ENCODE measurements at places on chromosomes 16 and 17.

- no peak for DNase-seq
Measured at GRCh38 chr16:19446886-19447285, 29.2 kb downstream of the TMC5 start.

GRCh38 chr16:26269673-26270072, 577.9 kb downstream of the HS3ST4 start:
- DNase-seq = no peak

- peak; percentile 67 for DNase-seq
Measured at GRCh38 chr16:71882505-71883167, 1.3 kb downstream of the ZNF821 start.

DNA sequence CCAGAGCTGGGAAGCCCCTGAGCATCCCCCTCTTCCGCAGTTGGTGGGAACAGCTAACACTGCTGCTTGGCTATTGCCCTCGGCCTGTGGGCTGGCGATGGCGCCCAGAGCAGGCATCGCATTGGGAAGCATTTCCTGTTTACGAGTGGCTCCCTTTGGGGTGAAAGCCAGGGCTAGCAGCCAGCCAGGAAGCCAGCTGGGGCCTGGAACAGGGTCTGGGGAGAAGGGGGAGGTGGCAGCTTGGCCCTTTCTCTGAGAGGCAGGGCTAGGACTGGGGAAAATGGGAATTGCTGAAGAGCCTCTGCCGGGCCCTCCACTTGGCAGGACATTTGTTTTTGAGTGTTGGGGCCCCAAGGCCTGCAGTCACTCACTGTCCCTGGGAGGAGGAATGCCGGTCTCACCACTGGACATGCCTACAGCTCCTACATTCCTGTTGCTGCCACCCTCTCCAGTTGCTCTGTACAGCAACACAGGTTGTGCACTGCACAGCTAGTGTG, 2.4 kb upstream of the MTSS2 start:
- DNase-seq = no peak

- no peak for DNase-seq
Measured at GRCh38 chr17:82787081-82787848, 35.4 kb downstream of the TBCD start.

GRCh38 chr17:6334386-6334785, 100.5 kb downstream of the AIPL1 start:
- no peak for DNase-seq

GRCh38 chr16:49485663-49486062, 112.1 kb downstream of the C16orf78 start:
- DNase-seq = no peak

- no peak for DNase-seq
Measured at GRCh38 chr17:16934836-16935235, 37.1 kb downstream of the TNFRSF13B start.

GRCh38 chr16:87391324-87391949, 699 bp upstream of the MAP1LC3B start:
- no peak for DNase-seq

DNA sequence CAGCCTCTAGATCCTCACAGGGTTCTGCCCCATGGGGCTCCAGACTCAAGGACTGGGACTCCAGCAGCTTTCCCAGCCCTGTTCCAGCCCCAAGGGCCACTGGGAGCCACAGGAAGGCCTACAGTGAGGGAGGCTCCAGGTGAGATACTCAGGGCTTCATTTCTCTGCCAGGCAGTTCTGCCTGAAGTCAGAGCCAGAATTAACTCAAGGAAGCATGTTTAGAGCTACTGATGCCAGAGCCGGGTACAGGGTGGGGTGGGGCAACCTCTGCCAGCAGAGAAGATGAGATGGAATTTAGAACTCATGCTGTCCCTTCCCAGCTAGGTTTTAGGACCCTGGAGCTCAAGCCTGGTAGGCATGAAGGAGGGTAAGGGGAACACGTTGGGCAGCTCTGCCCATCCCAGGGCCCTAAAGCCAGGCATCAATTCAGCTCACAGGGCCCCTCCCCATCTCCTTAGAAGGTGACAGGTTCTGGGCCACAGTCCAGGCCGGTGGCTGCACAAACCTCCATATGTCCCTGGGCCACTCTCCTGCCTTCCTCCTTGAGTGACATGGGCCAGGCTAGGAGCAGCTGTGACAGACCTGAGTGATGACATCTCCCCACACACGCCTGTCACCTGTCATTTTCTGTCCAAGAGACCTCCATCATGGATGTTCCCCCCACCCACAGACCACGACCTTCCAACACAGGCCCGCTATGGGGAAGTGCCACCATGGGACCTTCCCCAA, 24.5 kb upstream of the SPPL2C start:
- DNase-seq = no peak
